Activated naive CD4-positive, alpha-beta T cell treated with anti-CD3 and anti-CD28 coated beads for 36 hours (primary cell): ENCODE measurements at places on chromosomes 2 and 18. TPM values are rescaled to one million over a fixed set of nuclear protein-coding genes. Genes with fewer than 3 reads are reported as not detected.

Gene CD226
- total RNA-seq: 19.4 TPM

Gene CDC42EP3
- 9.4 TPM for total RNA-seq

Gene NAB1
- 38.7 TPM for total RNA-seq

Gene DCDC2C
- total RNA-seq: not detected

Gene ZBTB7C
- total RNA-seq: not detected

Gene SERPINB11
- not detected for total RNA-seq

Gene CNGA3
- total RNA-seq: not detected

- no peaks in the 10 kb centered on the region for H3K4me1 ChIP-seq
- no peak for DNase-seq
- H3K27ac ChIP-seq: no peak overlapping the region
Observed at GRCh38 chr2:216984937-216985336, 125.1 kb upstream of the TNP1 start.

DNA sequence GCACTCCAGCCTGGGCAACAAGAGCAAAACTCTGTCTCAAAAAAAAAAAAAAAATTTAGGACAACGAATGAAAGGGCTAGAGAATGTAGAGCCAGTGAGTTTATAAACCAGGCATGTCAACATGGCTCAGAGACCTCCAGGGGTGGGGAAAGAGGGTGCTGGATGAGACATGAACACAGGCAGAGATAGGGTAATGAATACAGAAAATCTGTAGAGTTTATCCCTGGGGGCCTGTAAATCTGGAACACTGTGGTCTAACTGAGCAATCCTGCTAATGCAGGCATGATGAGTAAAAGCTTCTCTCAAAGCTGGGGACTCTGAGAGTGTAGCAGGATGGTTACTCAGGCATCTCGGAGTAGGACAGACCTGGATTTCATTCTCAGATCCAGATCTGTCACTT lies 59.2 kb upstream of the IGFBP2 start:
- H3K27me3 ChIP-seq: no peaks in the 10 kb centered on the region
- DNase-seq: no peak
- no peak overlapping the region for H3K4me3 ChIP-seq
- peaks cover 6% of the 10 kb centered on the region for H3K4me1 ChIP-seq

- H3K36me3 ChIP-seq: no peaks in the 10 kb centered on the region
- H3K27ac ChIP-seq: no peak overlapping the region
- DNase-seq: peak; percentile 26
- H3K4me1 ChIP-seq: no peaks in the 10 kb centered on the region
Observed at GRCh38 chr2:239644011-239644410, 243.2 kb upstream of the HDAC4 start.

GRCh38 chr2:10057231-10058107 lies 14.1 kb downstream of the KLF11 start:
- H3K4me3 ChIP-seq: no peak overlapping the region
- H3K27me3 ChIP-seq: peaks cover 3% of the 10 kb centered on the region
- peaks cover 4% of the 10 kb centered on the region for H3K36me3 ChIP-seq
- DNase-seq: peak; percentile 52

- no peak for DNase-seq
- peaks cover 27% of the 10 kb centered on the region for H3K27me3 ChIP-seq
- no peak overlapping the region for H3K27ac ChIP-seq
- H3K4me3 ChIP-seq: no peak overlapping the region
Observed at GRCh38 chr2:129935118-129935517, 44.3 kb upstream of the RAB6C start.

- H3K27me3 ChIP-seq: no peaks in the 10 kb centered on the region
- no peak overlapping the region for H3K27ac ChIP-seq
- no peak for DNase-seq
- peaks cover 3% of the 10 kb centered on the region for H3K36me3 ChIP-seq
Observed at GRCh38 chr18:2896990-2897389, 50.2 kb downstream of the EMILIN2 start.

GRCh38 chr2:64766841-64767669 lies 113.3 kb upstream of the SERTAD2 start:
- no peaks in the 10 kb centered on the region for H3K27me3 ChIP-seq
- no peak for DNase-seq
- H3K36me3 ChIP-seq: no peaks in the 10 kb centered on the region

GRCh38 chr2:183925281-183925680 lies 673.0 kb upstream of the ZNF804A start:
- no peak overlapping the region for H3K4me3 ChIP-seq
- H3K4me1 ChIP-seq: no peaks in the 10 kb centered on the region
- no peaks in the 10 kb centered on the region for H3K36me3 ChIP-seq
- no peak for DNase-seq

DNA sequence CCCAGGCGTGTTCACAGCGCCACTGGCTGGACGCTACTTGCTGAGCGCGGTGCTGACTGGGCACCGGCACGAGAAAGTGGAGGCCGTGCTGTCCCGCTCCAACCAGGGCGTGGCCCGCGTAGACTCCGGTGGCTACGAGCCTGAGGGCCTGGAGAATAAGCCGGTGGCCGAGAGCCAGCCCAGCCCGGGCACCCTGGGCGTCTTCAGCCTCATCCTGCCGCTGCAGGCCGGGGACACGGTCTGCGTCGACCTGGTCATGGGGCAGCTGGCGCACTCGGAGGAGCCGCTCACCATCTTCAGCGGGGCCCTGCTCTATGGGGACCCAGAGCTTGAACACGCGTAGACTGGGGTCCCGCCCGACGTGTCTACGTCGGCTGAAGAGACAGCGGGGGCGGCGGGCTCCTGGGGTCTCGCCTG lies 891 bp upstream of the KHK start:
- H3K4me1 ChIP-seq: peaks cover 34% of the 10 kb centered on the region
- no peak overlapping the region for H3K27ac ChIP-seq
- no peaks in the 10 kb centered on the region for H3K27me3 ChIP-seq
- H3K36me3 ChIP-seq: peaks cover 2% of the 10 kb centered on the region
- peak; percentile 48 for DNase-seq

- H3K27me3 ChIP-seq: no peaks in the 10 kb centered on the region
- H3K4me3 ChIP-seq: peak overlapping the region; percentile 88
- H3K27ac ChIP-seq: peak overlapping the region; percentile 87
- H3K4me1 ChIP-seq: peaks cover 62% of the 10 kb centered on the region
- DNase-seq: peak; percentile 65
Observed at GRCh38 chr2:98730707-98731040, 258 bp downstream of the MGAT4A start.

GRCh38 chr18:22348521-22349316 lies 69.0 kb downstream of the CTAGE1 start:
- peak overlapping the region; percentile 39 for H3K4me3 ChIP-seq
- no peaks in the 10 kb centered on the region for H3K36me3 ChIP-seq
- no peak for DNase-seq
- peaks cover 4% of the 10 kb centered on the region for H3K4me1 ChIP-seq
- no peak overlapping the region for H3K27ac ChIP-seq

GRCh38 chr2:11254100-11254536 lies 90.3 kb downstream of the ROCK2 start:
- H3K27ac ChIP-seq: no peak overlapping the region
- no peak for DNase-seq
- no peaks in the 10 kb centered on the region for H3K27me3 ChIP-seq
- no peak overlapping the region for H3K4me3 ChIP-seq

DNA sequence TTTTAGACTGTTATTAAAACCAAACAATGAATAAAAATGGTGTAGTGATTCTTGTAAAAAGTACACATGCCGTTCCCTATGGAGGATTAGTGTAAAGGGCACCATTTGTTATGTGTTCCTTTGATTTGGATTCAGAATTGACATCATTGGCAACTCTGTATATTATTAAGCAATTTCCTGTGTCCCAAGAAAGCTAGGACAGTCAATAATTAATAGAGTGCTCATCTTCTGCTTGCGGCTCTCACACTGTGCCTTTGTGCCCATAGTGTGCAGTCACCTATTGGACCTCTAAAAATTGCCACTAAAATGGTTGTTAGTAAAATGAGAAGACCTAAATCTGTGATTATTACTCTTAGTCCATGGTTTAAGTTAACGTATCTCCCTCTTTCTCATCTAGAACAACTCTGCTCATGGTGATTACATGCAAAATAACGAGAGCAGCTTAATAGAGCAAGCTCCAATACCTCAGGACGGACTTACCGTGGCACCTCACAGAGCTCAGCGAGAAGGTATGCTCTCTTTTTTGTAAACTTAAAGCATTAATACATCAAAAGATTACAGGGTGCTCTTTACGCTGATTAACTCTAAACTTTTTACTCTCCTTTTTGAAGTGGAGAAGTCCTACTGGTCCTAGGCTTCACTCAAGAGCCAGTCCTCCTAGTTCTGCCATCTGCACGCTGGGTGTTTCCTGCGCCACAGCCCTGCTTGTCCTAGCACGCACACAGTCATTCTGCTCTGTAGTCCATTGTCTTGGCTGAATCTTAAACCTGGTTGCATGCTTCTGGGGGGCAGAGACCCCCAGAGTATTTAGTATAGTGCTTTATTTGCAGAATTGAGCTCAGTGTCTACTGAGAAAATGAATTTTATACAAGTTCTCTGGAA lies 16.7 kb downstream of the ZCCHC2 start:
- no peak overlapping the region for H3K4me3 ChIP-seq
- DNase-seq: no peak
- no peaks in the 10 kb centered on the region for H3K27me3 ChIP-seq
- H3K27ac ChIP-seq: no peak overlapping the region
- H3K36me3 ChIP-seq: peaks cover 22% of the 10 kb centered on the region

GRCh38 chr18:74512321-74513053 lies 16.3 kb downstream of the CNDP2 start:
- no peaks in the 10 kb centered on the region for H3K4me1 ChIP-seq
- peaks cover 39% of the 10 kb centered on the region for H3K36me3 ChIP-seq
- no peak for DNase-seq
- no peak overlapping the region for H3K4me3 ChIP-seq

DNA sequence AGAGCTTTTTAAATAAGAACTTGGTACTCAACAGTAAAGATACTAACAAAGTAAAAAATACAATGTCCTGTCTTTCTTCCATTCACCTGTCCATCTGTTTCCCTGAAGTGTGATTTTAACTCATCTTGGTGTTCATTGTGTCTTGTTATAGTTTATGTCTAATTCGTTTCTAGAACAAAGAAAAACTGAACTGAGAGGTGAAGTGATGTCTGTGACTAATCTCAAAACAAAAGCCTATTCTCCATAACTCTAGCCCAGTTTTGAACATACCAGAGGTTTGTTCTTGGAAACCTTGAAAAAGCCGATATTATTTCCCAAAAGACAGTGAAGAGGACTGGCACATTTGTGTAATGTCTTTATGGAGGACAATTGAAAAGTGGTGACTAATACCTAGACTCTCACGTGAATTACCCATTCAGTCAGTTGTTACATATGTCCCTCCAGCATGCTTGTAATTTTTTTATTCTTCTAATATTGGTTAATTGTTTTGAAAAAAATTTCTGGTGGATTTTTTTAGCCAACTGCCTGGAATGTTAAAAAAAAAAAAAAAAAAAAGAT lies 725.8 kb downstream of the SATB2 start:
- no peaks in the 10 kb centered on the region for H3K4me1 ChIP-seq
- no peak overlapping the region for H3K4me3 ChIP-seq
- no peak for DNase-seq
- no peak overlapping the region for H3K27ac ChIP-seq

- H3K27me3 ChIP-seq: no peaks in the 10 kb centered on the region
- peak overlapping the region; percentile 24 for H3K27ac ChIP-seq
- H3K36me3 ChIP-seq: no peaks in the 10 kb centered on the region
- DNase-seq: no peak
- no peak overlapping the region for H3K4me3 ChIP-seq
- no peaks in the 10 kb centered on the region for H3K4me1 ChIP-seq
Observed at GRCh38 chr2:23569761-23570365, 184.9 kb downstream of the KLHL29 start.

DNA sequence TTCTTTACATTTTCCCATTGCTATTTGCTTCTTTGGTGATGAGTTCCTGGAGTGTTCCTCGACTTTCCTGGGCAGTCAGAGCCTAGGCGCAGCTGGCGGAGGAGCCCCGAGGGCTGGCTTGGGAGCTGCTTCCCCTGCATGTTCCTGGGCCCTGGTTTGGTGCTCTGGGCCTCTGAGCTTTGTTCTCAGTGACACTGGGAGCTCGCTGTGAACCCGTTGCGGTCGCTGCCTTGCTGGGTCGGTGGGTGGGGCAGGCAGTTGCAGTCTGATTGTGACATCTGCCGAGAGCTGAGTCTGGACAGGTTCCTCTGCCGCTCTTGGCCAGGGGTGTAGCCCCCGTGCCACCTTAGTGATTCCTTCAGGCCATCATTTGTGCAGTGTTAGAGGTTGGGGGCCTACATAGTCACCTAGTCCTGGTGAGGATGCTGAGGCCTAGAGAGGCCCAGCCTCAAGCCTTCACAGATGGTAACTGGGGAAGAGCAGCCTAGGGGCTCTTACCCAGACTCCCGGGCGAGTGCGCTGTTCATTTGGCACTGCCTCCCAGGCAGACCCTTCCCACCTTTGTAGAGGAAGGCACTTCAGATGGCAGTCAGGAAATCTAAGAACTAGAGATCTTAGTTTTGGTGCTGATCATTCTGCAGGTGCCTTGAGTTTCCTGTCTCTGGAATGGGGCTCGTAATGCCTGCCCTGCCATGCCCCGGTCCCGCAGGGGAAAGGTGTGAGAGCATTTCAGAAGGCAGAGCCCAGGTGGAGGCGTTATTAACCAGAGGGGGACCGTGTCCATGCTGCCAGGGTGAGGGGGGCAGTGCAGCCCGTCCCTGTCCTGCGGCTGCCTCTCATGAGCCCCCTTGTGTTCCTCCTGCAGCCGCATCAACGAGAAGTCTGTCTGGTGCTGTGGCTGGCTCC lies 8.4 kb downstream of the ASB1 start:
- DNase-seq: no peak
- H3K4me1 ChIP-seq: peaks cover 48% of the 10 kb centered on the region
- H3K4me3 ChIP-seq: no peak overlapping the region
- no peaks in the 10 kb centered on the region for H3K27me3 ChIP-seq

DNA sequence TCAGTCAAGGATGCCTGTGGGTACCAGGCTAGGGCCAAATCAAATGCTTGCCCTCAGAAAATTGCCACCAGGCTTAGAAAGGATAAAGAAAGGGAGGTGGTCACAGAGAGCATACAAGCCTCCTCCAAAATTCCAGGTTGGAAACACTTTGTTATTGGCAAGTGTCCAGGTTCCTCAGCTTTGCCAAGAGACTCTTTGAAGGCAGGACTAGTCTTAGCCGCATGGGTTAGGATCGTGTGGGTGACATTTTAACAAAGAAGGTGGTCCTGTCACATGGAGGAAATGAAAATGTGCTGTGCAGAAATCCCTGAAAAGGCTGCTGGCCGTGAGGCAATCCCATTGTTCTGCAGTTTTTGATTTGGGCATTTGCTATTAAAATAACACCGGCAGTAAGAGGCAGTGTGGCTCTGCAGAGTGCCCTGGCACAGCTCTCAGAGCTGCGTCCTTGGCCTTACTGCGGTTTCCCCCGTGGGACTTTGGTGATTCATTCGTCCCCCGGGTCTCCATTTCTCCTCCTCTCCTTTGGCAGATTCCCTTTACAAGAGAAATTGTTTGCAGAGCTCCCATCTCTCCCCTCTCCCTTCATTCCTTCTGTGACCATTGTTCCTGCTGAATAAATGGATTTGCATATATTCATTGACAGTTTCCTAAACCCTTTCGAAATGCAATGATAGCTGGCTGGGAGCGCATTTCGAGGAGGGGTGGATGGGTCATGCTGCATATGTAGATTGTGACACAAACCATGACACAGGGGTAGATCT lies 187.3 kb downstream of the VAPA start:
- no peak for DNase-seq
- H3K4me3 ChIP-seq: no peak overlapping the region
- no peaks in the 10 kb centered on the region for H3K4me1 ChIP-seq
- no peaks in the 10 kb centered on the region for H3K36me3 ChIP-seq
- H3K27me3 ChIP-seq: no peaks in the 10 kb centered on the region

GRCh38 chr2:58886009-58886408 lies 644.9 kb upstream of the FANCL start:
- H3K4me1 ChIP-seq: no peaks in the 10 kb centered on the region
- H3K27me3 ChIP-seq: no peaks in the 10 kb centered on the region
- DNase-seq: no peak
- H3K4me3 ChIP-seq: no peak overlapping the region
- H3K27ac ChIP-seq: no peak overlapping the region
- no peaks in the 10 kb centered on the region for H3K36me3 ChIP-seq
